Left colon (tissue), 2 donors: ENCODE measurements at places on chromosomes 7 and 10.
A peak's percentile ranks its signal among the peaks of the same experiment; 100 is the strongest.

DNA sequence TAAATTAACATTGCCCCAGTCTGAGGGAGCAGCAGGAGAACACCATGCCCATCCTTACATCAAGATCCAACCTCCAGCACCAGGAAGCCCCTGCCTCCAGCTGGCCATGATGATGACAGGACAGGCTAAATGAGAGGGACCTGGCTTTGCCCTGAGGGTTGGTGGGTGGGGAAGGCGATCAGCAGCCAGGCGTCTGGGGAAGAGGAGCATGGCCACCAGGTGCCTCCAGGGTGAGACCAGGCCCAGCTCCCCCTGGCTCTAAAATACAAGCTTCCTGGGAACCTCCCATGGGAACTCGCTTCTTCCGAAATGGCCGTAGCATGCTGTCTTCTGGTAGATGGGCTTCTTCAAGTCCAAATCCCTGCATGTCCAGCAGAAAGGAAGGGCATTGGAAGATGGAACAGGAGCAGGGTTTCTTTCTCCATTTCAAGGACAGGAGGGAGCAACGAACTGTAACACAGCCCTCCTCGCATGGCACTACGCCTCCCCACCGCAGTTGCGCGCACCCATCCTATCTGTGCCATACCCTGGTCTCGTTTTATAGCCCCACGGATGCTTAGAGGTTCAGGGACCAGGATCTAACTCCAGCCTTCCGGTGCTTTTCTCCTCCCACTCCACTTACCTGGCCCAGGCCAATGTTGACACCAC, 15.8 kb downstream of the MAT1A start:
- DNase-seq: no peak

DNA sequence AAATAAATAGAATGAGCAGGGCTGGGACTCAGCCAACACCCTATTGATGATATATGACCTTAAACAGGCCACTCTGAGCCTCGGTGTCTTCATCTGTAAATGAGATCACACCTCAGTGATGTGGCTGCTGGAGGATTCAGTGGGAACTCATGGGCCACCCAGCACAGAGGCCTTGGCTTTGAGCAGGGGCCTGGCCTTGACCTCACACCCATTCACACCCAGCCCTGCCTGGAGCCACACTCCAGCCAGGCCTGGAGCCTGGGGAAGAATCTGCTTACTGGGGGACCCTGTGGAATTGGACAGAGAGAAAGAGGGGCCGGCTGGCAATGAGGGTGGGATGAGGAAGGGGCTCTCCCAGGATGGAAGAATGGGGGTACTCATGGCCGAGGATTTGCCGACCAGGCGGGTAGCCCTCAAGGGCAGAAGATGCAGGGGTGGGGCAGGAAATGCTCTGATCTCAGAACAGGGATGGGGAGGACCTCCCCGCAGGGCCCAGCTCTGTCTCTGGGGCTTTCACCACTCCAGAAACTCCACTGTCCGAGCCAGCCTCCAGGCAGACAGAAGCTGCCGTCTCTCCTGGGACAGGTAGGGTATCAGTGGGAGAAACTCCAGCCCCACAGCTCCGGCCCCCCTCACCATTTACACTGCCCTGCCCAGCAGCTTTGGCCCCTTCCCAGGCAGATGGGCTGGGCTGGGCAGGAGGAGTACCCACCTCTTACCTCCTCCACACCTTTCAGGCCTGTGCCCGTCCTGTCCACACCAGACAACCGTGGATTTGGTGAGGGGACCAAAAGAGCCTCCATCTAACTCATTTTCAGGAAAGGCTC, 81.9 kb downstream of the RGS10 start:
- DNase-seq: no peak

DNA sequence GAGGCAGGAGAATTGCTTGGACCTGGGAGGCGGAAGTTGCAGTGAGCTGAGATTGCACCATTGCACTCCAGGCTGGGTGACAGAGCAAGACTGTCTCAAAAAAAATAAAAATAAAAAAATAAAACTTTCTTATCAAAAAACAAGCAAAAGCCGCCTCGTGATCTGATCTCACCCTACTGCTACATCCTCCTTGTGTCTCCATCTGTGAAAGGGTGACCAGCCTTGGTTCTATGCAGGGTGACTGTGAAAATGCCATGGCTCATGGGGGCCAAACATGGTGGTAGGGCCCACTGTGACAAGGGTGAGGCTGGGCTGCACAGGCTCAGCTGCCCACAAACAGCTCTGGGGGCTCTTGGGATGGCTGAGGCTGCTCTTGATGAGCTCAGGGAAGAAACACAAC, 968 bp upstream of the OPN4 start:
- peak; percentile 5 for DNase-seq

DNA sequence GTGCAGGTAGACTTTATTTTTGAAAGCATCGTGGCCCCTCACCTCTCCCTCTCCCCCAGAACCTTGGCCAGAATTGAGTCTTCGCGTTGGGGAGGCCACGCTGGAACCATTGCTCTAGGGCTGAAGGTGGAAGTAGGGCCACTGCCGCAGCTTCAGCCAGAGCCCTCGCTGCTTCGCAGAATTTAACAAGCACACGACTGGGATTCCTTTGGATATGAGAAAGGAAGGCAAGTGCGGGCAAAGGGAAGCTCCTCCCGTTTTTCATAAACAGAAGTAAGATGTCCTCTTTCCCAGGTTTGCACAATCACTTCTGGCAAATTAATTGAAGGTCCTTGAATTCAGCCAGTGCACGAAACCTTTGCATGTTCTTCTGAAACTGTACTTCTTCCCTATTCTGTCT, 168.1 kb downstream of the CCDC3 start:
- DNase-seq: no peak

DNA sequence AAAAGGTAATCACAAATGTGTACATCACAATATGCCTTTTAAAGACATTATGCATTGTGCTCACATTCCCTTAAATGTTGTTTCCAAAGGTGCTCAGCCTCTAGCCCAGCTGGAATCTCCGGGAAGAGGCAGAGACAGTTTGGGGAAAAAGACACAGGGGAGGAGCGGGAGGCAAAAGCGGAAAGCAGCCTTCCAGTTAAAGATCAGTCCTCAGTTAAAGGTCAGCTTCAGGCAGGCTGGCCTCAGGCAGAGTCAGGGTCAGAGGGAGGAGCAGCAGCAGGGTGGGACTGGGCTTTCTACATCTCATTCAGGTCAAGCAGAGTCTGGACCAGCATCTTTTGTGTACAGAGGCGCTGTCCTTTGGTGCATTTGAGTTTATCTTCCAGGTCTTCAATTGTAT, 18.6 kb downstream of the ST7 start:
- DNase-seq: no peak

- no peak for DNase-seq
Observed at GRCh38 chr10:71396711-71397295, at the start of gene CDH23. Gene CDH23, plus strand, starts transcription at chr10:71396920. Its CDS starts 42,912 bp downstream, at chr10:71439832.

DNA sequence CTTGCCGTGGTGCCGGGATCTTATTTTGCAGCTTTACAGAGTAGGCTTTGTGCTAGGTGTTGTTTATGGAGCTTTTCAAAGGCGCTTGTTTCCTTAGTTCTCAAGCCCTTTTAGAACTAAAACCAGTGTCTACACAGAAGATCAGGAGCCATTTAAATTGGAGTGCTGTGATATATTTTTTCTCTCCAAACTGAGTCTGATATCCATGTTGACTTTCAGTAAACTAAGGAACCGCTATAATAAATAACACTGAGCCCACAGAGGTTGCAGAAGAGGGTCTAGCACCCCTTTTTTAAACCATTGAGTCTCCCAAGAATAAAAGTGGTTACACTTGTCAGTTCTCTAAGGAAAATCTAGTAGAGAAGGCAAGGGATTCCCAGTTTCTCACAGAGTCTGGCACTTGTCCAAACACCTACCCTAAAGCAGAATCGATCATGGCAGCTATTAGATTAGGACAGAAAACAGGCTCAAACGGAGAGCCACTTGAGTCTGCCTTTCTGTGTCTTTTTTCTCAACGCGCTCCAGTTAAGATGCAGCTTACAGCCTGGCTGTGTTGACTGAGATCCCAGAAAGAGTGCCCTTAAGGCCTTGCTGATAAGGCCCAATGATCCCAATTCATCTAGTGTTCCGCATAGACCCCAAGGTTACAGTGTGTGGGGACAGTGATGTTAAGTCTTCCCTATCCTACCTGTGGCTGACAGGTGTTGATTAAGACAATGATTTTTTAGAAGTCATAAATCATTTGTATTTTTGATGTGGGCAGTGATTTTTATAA, 804 bp downstream of the TMEM106B start:
- no peak for DNase-seq

GRCh38 chr10:25842146-25842545, 91.9 kb upstream of the MYO3A start:
- no peak for DNase-seq

GRCh38 chr10:51459476-51459875, 239.9 kb downstream of the CSTF2T start:
- no peak for DNase-seq

- DNase-seq: no peak
Observed at GRCh38 chr7:8379264-8379663, 54.1 kb upstream of the NXPH1 start.

DNA sequence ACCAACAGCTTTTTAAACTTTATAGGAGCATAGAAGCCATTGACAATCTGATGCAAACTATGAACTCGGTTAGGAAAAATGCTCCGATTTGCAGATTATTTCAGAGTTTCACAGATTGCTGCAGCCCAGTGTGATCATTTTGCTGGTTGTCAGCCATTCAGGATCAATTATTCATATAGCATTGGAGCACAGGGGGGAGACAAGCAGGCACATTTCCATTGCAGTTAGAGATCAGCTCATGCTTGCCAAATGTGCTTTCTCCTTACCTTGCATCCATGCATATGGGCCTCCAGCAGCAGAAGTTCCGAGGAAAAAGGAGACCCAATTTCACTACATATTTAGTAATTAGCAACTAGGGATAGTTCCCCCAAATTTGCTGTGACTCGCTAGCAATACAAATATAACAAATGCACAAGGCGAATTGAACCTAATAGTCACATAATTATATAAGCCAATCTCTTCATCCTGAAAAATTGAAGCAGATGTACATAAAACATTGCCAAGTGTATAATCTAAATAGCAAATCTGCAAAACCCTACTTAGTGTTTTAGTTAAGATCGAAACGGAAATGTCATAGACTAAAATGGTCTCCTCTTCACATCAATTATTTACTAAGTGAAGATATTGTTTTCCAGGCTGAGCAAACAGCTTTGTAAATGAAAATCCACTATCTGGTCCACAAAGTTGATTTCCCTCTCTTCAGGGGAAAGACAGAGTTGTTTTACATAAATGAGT, 49.5 kb upstream of the RSU1 start:
- no peak for DNase-seq

DNA sequence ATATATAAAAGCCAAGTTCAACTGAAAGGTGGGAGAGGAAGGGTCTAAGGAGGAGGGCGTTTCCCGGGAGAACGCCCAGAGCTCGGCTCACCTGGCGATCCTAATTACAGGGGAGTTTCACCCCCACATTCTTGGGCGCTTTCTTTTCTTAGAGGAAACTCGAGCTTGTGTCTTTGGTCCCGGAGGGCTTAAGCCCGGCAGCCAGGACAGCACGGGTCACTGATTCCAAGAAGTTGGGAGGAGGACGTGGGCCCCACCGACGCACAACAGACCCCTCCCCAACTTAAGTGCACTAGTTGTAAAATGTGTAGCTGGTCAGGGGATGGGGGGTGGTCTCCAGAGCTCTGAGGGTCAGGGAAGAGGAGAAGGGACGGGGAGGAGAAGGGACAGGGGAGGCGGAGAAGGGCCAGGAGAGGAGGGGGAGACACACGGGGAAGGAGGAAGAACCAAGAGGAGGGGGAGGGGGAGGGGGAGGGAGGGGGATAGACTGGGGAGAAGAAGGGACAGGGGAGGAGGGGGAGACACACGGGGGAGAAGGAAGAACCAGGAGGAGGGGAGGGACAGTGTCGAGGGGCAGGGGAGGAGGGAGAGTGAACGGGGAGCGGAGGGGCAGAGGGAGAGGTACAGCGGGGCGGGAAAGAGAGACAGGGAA, 874 bp downstream of the BAIAP2L1 start:
- no peak for DNase-seq

DNA sequence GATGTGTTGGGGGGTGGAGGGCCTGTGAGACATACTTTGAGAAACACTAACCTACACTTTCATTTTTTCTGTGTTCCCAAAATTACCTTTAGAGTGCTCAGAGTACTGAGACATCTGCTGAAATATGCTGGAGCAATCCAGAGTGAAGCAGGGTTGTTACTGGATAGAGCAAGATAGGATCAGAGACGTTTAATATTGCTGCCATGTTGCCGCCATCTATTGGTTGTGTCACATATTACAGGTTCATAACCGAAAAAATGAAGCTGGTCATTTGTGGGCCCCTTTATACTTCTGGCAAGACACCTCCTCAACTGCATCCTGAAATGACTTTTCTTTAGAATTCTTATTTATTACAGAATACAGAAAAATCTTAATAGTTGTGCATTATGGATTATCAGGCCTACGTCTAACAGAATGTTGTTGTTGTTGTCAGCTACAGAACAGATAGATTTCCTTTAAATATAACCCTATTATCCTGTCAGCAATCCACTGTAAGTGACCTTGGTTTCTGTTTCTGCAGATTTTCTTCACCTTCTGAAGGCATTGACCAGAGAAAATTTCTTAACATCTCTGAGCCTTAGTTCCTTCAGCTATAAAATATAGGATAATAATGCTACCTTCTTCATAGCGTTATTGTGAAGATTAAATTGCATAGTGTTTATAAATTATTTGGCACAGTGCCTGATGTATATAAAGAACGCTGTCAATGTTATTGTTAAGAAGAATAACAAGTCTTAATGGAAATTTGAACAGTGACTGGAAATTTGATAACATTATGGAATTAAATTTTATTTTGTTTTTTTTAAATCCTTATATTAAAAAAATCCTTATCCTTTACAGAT, 16.2 kb upstream of the DLD start:
- no peak for DNase-seq

GRCh38 chr10:49070701-49071100, 44.6 kb downstream of the VSTM4 start:
- no peak for DNase-seq

DNA sequence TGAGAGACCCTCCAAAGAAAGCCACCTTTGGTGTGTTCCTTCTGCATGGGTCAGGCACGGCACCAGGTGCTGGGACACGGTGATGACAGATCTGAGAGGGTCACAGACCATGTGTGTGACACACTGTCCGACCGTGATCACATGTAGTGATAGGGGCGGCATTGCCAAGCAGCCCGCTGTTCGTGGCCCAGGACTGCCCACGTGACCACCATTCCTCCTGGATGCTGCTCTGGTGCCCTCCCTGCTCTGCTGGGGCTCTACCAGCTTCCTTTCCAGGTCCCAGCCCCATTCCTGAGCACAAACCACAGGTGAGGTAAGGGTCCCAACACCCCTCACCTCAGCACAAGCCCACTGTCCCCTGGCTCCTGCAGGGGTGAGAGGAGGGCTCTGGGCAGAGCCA, 10.1 kb upstream of the SLC18A3 start:
- DNase-seq: no peak

- DNase-seq: no peak
Observed at GRCh38 chr10:124068929-124069328, 24.5 kb downstream of the CHST15 start.

DNA sequence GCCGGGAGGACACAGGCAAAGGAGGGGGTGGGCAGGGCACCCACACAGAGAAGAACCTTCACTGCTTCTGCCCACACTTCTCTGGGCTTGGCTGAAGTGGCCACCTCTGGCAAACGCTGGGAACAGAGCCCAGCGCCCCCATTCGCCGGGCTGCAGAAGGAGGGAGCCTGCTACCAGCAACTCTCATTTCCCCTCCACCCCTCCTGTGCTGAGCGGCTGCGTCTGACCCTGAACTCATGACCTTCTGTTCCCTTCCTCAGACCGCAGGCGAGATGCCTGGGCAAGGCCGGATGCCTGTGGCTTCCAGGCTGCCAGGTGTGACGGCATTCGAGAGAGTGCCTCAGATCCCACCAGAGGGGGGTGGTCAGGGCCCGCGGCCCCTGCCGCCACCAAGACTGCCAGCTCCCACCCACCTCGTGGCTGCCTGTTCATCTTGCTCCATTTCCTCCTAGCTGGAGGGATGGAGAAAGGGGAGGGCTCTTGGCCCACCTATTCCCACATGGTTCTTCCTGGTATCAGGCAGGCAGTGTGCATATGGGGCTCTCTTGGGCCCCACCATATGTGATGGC, 19.8 kb downstream of the DNAJB12 start:
- DNase-seq: peak; percentile 89
